ENCODE measurements at places on chromosomes 16 and 17.

- no peak for DNase-seq
Observed at GRCh38 chr17:864315-864714, 82.2 kb downstream of the MRM3 start.

DNA sequence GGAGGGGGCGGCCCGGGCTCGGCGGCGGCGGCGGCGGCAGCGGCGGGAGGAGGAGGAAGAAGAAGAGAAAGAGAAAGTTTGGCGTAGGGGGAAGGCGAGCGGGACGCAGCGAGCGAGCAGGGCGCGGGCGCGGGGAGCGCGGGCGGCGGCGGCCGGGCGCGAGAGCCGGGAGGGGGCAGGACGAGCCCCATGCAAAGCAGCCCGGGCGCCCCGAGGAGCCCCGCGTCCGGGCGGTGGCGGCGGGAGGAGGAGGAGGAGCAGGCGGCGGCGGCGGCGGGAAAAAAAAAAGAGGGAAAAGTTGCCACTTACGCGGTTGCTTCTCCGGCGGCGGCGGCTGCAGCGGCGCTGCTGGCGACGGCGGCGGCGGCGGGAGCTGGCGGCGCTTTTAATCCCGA, 10.3 kb upstream of the ZFHX3 start:
- DNase-seq, result peak; percentile 26

GRCh38 chr17:75440738-75441448, 15.5 kb upstream of the TMEM94 start:
- no peak for DNase-seq

- no peak for DNase-seq
Observed at GRCh38 chr17:35374766-35375344, 1.4 kb upstream of the SLFN11 start.

- DNase-seq, result peak; percentile 79
Observed at GRCh38 chr16:84593825-84594724, 23.8 kb downstream of the COTL1 start.

- no peak for DNase-seq
Observed at GRCh38 chr16:21001262-21001661, 100.7 kb downstream of the LYRM1 start.
